Activated naive CD4-positive, alpha-beta T cell (primary cell): ENCODE measurements at places on chromosomes 4 and X.

DNA sequence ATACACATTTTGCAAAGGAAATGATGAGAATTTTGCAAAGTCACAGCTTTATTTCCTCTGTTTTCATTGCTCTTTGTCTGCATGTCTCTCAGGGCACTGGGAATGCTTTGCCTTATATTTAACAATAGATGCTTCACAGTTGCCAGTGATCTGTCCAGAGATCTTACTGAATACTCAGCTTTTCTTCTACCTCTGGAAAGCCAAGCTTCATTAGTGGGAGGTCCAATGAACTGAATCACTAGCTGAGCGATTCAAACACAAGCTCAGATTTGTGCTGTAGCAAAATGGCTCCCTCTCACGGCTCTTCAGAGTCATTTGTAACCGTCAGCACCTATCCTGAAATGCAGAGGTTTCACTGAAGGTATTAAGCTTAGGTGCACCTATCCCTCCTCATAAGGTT lies 138.9 kb downstream of the DCLK2 start:
- no peak for DNase-seq

- DNase-seq, result no peak
Observed at GRCh38 chr4:150943818-150944217, 71.3 kb downstream of the LRBA start.

GRCh38 chrX:10244915-10245622 lies 88.3 kb downstream of the CLCN4 start:
- DNase-seq, result no peak

DNA sequence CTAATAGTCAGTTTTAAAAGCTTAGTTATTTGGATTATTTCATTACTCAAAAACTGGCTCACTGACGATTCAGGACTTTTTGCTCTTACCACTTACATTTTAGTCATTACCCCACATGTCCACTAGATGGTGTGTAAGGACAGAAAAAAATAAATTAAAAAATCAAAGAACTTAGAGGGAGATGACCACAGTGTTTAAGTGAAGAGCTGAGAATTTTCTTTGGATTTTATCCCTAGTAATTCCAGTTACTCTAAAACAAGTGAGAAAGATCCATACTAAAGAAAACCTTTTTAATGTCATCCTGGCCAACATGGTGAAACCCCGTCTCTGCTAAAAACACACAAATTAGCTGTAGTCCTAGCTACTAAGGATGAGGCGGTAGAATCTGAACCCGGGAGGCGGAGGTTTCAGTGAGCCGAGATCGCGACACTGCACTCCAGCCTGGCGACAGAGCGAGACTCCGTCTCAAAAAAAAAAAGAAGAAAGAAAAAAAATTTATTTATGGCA lies 26.4 kb upstream of the TMPRSS11B start:
- DNase-seq, result no peak

DNA sequence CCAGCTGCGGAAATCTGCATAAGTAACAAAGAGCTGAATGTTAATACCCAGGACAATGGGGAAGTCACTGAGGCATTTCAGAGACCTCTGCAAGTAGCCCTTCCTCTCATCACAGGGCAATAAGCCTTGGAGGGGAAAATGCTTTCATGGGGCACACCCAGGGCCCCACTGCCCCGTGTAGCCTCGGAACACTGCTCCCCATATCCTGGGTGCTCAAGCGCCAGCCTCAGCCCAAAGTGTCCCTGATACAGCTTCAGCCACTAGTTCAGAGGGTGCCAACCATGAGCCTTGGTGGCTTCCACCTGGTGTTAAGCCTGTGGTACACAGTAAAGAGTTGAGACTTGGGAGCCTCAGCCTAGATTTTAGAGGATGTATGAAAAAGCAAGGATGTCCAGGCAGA lies 402.8 kb upstream of the CXorf51A start:
- no peak for DNase-seq

DNA sequence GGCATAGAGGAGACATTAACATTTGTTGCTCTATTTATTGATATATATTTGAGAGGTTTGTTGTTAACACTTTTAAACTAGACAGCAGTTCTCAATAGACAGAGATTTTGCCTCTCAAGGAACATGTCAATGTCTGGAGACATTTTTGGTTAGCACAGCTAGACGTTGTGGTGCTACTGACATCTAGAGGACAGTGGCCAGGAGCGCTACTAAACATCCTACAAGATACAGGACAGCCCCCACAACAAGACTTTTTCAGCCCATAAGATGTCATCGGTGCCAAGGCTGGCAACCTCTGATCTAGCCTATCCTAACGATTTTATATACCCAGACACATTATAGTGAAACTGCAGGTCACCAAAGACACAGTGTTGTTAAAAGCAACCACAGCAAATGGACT lies 18.4 kb upstream of the CTSO start:
- DNase-seq, result no peak

DNA sequence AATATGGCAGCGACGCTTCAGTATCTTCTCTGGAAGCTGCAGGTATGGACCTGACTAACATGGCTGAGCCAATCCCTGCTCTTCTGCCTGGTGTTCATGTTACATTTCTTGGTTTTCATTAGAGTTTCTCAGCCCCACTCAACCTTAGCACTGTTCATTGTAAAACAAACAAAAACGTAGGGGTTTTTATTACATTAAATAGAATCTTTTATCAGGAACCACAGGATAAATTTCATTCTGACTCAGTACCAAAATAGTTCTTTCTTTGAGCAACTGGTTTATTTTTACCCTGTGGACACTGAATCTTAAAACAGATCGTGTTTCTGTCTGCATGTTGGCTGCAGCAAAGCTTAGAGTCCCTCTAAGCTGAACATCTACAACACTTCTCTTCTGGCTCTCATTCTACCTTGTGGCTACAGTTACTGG lies 27.1 kb downstream of the FHIP1A start:
- no peak for DNase-seq

GRCh38 chr4:79331126-79331876 lies 5.4 kb upstream of the NAA11 start:
- DNase-seq, result no peak

DNA sequence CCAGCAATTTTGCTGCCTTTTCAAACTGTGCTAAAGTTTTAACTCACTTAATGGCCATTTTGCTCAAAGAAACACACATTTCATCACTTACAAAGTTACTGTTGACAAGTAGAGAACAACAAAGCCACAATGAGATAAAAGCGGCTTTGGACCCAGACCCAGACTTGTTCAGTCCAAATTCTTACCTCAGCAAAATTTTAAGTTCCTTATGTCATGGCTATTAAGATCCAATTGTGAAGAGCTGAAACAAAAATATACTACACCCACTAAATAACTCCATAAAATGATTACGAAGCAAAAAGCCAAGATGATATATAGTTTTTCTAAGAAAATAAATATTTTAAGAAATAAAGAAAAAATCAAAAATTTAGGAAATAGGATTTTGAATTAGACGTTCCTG lies 137.0 kb upstream of the INPP4B start:
- no peak for DNase-seq

- DNase-seq, result no peak
Observed at GRCh38 chrX:80266287-80266686, 154.0 kb upstream of the TENT5D start.

DNA sequence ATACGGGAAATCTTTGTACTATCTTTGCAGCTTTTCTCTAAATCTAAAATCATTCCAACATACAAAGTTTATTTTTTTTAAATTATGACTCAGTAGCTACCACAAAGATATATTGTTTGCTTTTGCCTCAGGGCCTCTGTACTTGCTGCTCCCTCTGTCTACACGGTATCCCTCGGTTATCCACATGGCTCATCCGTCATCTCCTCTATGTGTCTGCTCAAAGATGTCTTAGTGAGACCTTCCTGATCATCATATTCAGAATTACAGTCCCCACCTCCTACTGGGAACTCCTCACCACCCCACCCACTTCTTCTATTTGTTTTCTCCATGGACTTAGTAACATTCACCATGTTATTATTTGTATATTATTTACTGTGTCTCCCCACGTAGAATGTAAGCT lies 107.8 kb downstream of the PARM1 start:
- DNase-seq, result no peak

DNA sequence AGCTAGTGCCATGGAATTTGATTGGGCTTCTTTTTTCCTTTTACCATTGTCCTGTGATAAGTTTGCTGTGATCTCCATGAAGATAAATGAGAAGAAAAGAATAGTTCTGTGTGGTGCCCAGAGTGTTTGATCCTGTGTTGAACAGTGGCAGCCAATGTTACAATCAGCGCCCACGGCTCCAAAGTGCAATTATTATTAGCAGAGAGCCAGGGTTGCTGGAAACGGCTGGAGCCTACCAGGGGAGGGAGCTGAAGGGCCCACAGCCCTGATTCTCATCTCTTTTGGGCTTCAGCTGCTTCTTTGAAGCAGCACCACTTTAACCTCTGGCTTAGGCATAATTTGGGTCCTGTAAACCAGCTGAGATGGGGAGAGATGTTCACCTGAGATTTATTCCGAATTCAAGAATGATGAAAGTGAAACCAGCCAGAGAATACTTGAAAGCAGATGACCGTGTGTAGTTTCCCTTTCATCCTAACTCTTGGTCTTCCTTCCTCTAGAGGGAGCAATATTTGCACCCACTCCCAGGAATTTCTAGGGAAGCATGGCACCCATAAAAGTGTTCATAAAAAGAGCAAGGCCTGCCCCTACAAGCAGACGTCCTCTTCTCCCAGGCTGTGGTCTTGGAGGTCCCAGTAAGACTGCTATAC lies 298.3 kb downstream of the EVC2 start:
- no peak for DNase-seq

DNA sequence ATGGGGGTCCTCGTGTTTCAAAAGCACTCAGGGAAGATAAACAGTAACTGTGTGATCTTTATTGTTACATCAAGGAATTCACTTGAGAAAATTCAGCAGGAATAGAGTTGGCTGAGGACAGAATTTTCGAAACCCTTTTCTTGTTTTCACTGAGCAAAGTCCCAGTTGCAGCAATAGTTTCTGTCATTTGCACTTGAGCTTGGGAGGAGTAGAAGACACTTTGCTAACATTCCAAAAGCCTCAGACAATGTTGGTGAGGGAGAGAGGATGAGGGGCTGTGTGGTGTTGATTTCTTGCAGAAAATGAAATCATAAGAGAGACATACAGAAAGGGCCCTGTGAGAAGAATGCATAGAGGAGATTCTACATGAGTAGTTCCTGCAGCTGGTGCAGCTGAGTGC lies 151.9 kb upstream of the DIPK2B start:
- DNase-seq, result no peak
